ENCODE measurements at places on chromosomes 12 and 14.

GRCh38 chr12:22477894-22478287, 66.5 kb downstream of the C2CD5 start:
- no peak for DNase-seq

DNA sequence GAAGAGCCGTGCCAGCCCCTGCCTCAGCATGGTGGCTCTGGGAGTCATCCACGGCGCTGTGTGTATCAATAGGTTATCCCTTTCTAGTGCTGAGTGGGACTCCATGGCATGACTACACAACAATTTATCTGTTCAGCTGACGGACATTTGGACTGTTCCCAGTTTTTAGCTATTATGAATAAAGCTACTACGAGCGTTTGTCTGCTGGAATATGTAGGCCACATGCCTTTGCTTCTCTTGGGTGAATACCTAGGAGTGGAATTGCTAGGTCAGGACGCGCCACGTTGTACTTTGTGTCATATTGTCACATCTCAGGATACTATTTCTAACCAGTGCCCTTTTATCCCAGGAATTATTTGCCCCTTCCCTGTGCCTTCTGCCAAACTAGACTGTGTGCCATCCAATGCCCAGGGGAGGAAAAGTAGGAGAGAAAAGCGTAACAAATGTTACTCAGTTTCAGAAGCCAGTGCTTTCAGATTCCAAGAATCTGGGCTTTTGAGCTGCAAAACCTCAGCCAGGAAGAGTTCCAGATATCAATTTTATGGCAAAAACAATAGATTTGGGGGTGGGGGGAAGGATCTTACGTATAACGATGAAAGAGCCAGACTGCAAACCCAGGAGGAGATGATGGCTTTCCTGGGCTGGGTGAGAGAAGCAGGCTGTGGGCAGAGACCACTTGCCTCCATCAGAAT, 62.5 kb upstream of the NCOR2 start:
- no peak for DNase-seq

DNA sequence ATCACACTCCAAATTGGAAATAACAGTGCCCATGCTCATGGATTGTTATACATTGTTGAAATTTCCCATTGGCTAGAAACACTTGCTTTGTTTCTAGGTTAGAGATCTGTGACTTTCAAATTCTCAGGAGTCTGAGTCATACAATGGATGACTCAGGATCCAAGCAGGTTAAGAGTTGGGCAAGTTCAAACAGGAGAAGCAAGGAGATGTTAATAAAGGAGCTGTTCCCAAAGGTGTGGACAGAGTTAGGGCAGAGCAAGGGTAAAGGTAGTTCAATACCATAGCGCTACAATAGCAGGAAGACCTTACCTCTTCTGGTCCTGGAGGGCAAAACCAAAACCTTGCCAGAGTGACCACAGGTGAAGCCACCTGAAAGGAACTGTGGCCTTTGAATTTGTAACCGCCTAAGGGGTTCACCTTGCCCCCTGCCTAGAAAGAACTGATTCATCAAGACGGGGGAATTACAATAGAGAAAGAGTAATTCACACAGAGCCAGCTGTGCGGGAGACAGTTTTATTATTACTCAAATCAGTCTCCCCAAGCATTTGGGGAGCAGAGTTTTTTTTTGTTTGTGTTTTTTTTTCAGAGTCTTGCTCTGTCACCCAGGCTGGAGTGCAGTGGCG, 4.2 kb upstream of the AMN1 start:
- peak; percentile 82 for DNase-seq

DNA sequence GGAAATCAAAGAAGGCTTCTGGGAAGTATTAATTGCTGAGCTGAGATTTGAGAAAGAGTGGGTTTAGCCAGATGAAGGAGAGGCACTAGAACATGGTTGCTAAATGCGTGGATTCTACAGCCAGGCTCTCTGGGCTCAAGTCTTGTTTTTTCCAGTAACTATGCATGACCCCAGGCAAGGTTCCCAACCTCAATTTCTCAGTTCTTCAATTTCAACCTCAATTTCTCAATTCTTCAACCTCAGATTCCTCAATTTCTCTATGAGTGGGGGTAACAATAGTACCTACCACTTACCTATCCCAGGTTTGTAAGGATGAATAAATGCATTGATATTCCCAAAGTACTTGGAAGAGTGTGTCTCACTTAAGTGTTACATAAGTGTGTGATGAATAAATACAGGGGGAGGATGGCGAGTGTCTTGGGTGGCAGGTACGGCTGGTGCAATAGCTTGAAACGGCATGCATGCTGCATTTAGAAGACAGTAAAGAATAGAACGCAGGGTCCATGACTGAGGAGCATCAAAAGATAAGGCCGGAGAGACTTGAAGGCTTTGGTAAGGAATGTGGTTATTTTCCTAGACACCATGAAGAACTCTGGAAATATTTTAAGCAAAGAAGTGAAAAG, 149.1 kb upstream of the ATP2B1 start:
- no peak for DNase-seq

DNA sequence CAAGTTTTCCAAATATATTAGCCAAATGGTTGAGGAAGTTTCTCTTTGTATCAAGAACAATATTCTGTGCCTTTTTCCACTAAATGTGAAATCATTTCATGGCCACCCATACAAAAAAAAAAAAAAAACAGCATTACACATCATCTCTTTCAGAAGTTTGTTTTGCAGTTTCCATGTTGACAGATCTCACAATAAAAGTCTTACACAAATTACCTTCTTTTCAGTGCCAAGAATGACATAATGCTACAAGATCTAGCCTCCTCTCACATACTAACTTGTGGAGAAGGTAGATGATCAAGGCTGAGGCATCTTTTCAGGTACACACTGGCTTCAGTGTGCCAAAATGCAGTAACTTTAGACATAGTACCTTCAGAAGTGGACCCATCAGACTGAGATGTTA, 35.3 kb downstream of the PRKD1 start:
- peak; percentile 42 for DNase-seq

All from HFFc6 (cell line).